Activated naive CD8-positive, alpha-beta T cell treated with anti-CD3 and anti-CD28 coated beads, Interleukin-2, amount 10 ng/mL, durations not matched to agents 7 days and 5 days (primary cell): ENCODE measurements at places on chromosomes 6 and 20.
A peak's percentile ranks its signal among the peaks of the same experiment; 100 is the strongest.

- no peak for DNase-seq
Observed at GRCh38 chr20:4999788-5000187, 1.5 kb downstream of the SLC23A2 start.

DNA sequence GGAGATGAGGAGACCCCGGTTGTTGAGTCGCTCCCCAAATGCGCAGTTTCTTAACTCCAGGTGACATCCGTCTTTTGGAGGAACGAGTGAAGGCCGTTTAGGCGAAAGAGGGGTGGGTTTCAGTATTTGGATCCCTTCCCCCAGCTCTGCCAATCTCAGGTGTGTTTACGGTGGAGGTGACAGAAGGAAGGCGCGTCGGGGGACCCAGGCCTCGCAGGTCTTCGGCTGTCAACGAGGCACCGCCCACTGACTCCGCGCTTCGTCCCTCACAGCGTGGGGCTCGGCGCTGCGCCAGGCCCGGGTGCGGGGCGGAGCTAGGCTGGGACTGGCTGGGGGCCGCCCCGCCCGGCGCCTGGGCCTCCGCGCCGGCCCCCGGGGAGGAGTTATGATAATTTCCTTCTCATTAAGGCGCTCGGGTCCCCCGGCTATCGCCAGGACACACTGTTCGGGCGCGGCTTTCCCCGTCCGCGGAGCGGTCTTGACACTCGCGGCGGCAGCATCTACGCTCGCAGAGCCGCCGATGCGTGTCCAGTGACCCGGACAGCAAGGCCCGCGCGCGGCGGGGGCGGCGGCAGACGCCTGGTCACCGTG lies at the start of gene TFAP2C:
Gene TFAP2C (plus strand): TSS at position 434 of the 591 bp plus-strand sequence. CDS start 239 bp downstream, outside the sequence.
- DNase-seq = peak; percentile 61

- no peak for DNase-seq
Observed at GRCh38 chr6:113960795-113961194, 10.2 kb downstream of the HDAC2 start.

GRCh38 chr6:159800141-159800865 lies at the start of gene PNLDC1:
TSS of gene PNLDC1 (plus strand) at chr6:159800276. CDS start at chr6:159800308, 32 bp downstream.
- DNase-seq = no peak

DNA sequence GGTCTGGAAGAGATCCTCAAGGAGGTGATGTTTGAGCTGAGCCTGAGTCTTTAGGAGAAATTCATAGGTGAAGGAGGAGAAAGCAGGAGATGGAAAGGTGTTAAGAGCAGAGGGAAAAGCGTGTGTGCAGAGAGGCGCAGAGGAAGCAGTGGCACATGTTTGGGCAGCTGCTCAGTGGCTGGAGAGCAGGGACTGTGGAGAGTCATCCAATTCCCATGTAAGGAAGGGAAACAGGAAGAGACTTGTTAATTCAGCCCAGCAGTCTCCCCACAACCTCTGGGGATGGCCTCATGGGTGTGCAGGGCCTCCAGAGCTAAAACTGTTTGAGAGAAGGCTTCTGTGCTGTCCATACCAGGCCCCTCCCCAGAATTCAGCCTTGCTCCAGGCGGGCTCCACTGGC lies 16.2 kb downstream of the AAR2 start:
- peak; percentile 6 for DNase-seq

DNA sequence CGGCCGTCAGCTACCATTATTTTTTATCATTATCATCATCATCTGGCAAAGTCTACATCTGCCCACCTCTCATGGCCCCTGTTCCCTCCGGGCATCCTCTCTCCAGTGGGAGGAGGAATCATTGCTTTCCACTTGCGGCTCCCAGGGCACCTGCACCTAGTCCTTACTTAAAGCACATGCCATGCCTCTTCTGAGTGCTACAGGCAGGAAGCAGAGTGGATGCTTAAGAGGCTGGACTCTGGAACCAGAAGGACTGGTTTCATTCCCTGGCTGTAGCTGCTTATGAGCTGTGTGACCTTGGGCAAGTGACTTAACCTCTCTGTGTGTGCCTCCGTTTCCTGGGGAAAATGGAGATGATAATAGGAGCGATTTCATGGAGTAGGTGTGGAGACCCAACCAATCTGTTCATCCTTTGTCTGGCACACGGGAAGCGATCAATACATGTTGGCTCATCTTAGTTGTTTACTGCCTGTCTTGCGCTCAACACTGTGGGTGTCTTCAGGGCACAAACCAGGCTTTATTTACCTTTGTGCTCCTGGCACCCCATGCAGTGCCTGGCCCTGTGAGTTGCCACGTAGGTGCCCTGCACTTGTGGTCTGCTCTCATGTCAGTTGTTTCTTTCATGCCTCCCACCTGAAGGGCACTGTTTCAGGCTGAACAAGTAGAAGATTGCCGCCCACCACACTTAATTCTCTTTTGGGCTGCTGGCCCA lies 317.0 kb upstream of the SULF2 start:
- DNase-seq = no peak

DNA sequence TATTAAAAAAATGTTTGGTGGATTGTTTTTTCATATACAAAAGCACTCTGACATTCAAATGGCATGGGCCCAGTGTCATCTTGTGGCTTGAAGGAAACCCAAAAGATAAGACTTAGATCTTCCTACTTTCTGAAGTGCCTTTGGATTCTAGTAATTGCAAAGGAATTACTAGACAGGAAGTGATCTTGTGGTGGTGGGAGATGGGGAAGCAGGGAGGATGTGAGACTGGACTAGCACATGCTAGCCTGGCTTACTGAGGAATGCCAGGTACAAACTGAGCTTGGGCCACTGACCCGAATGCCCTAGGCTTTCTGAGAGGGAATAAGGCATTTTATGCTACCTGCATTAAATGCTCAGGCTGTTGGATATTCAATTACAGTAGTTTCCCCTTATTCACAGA lies 59.0 kb downstream of the AFG1L start:
- no peak for DNase-seq

- DNase-seq = no peak
Observed at GRCh38 chr6:46052479-46052878, 36.8 kb upstream of the CLIC5 start.

- DNase-seq = peak; percentile 58
Observed at GRCh38 chr20:32742322-32743236, 688 bp downstream of the COMMD7 start.

- no peak for DNase-seq
Observed at GRCh38 chr6:71197267-71197666, 91.3 kb upstream of the OGFRL1 start.

DNA sequence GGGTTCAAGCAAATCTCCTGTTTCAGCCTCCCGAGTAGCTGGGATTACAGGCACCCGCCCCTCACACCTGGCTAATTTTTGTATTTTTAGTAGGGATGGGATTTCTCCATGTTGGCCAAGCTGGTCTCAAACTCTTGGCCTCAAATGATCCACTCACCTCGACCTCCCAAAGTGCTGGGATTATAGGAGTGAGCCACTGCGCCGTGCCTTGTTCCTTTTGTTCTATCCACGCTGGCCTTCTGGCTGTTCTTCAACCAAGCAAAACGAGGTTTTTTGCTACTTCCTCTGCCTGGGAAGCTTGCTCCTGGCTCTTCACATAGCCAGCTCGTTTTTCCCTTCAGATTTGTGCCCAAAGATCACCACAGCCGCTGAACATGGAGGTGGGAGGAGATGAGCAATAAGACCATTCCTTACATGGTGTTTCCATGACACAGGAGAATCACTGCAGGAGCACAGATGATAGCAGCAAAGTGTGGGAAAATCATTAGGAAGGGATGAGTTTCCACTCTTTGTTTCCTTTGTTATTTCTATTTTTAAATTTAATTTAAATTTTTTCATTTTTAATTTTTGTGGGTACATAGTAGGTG lies 201.0 kb upstream of the ZNF217 start:
- no peak for DNase-seq

DNA sequence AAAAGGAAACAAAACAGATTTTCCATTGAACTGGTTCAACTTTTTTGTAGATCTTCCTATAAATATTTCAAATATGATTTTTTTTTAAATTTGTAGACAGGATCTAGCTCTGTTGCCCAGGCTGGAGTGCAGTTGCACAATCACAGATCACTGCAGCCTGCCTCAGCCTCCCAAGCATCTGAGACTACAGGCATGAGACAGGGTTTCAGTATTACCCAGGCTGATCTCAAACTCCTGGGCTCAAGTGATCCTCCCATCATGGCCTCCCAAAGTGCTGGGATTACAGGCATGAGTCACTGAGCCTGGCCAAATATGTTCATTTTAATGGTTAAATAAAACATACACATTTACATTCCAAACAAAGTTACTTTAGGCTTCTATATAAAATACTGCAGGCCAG lies 33.6 kb downstream of the SAMHD1 start:
- no peak for DNase-seq

DNA sequence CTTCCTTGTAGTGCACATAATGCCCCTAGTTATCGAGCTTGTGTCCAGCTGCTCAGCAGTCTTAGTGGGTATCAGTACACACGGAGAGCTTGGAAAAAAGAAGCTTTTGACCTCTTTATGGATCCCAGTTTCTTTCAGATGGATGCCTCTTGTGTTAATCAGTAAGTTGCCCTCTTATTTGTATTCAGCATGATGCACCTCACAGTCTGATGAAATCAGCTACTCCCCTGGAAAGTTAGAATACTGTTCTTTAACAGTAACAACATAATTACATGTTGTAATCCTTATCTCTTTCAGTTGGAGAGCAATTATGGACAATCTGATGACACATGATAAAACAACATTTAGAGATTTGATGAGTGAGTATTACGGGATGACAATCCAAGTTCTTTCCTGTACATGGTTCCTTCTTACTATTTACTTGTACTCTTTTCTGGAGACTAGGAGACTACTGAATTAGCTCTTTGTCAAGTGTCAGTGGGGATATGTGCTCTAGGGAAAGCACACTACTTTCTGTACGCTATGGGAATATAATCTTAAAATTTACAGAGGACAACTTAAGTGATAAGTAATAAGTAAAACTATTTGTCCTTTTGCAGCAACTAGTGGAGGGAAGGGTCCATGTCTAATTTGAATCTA lies 39.1 kb downstream of the PGM3 start:
- no peak for DNase-seq

GRCh38 chr6:44238687-44239350 lies 8.1 kb upstream of the HSP90AB1 start:
- DNase-seq = no peak

- DNase-seq = no peak
Observed at GRCh38 chr6:167044696-167045095, 45.5 kb downstream of the CEP43 start.

GRCh38 chr20:40706977-40707582 lies 18.0 kb upstream of the MAFB start:
- DNase-seq = no peak

GRCh38 chr6:1580109-1580508 lies 29.6 kb upstream of the FOXC1 start:
- no peak for DNase-seq

DNA sequence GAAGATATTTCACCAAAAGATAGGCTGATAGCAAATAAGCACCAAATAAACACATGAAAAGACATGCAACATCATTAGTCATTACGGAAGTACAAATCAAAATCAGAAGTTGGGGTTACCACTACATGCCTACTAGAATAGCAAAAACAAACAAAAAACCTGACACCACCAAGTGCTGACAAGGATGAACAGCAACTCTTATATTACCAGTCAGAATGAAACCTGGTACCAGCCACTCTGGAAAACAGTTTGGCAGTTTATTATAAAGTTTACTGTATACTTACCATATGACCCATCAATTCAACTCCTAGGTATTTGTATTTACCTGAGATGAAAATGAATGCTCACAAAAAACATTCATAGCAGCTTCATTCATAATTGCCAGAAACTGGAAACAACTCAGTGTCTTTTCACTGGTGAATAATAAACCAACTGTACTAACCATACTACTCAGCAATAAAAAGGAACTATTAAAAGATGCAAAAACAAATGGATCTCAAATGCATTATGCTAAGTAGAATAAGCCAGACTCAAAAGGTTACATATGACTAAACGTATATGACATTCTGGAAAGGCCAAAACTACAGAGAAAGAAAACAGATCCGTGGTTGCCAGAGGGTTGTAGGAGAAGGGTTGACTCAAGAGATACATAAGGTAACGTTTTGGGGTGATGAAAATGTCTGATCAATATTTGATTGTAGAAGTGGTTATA lies 33.0 kb downstream of the NUP153 start:
- DNase-seq = no peak

DNA sequence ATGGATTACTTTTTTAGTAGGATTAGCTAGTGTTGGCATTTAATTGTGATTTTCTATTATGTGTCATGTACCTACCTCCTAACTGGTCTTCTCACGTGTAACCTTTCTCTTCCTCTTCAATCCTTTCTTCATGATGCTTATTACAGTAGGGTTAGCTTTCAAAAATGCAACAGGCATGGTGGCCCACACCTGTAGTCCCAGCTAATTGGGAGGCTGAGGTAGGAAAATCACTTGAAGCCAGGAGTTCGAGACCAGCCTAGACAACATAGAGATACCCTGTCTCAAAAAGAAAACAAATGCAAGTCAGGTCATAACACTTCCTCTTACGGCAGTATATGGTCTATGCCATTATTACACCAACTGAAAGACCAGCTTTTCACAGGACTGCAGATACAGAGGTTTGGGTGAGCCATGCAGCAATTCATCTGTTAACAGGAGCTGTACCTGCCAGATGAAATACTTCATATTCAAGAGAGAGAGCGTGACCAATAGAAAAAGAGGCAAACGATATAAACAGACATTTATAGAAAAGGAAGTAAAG lies 195.0 kb downstream of the TMEM242 start:
- no peak for DNase-seq

DNA sequence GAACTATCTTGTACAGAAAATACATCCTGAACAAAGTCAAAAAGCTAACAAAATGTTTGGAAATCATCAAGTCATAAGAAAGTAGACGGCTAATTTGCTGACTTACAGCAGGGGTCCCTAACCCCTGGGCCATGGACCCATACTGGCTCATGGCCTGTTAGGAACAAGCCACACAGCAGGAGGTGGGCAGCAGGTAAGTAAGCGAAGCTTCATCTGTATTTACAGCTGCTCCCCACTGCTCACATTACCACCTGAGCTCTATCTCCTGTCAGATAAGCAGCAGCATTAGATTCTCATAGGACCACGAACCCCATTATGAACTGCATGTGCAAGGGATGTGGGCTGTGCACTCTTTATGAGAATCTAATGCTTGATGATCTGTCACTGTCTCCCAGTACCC lies 115.5 kb downstream of the CDK19 start:
- no peak for DNase-seq

GRCh38 chr6:151043944-151044343 lies 178.4 kb downstream of the MTHFD1L start:
- no peak for DNase-seq
